GM23338 (cell line): ENCODE measurements at places on chromosomes 16 and 17. TPM values are rescaled to one million over a fixed set of nuclear protein-coding genes. Genes with fewer than 3 reads are reported as not detected.

Gene CCL4L2
- polyA plus RNA-seq = not detected in 2 replicates

Gene CD7
- 0.44 TPM in 1 of 2 replicates, not detected in the other for polyA plus RNA-seq

Gene NUP85
- polyA plus RNA-seq = 114 and 116 TPM in 2 replicates

Gene PDILT
- polyA plus RNA-seq = not detected in 2 replicates

Gene DHRS7C
- polyA plus RNA-seq = not detected in 2 replicates

Gene CDH16
- polyA plus RNA-seq = not detected in 2 replicates

- no peak for DNase-seq
Measured at GRCh38 chr16:17945080-17945601, 391.4 kb downstream of the NPIPA8 start.

DNA sequence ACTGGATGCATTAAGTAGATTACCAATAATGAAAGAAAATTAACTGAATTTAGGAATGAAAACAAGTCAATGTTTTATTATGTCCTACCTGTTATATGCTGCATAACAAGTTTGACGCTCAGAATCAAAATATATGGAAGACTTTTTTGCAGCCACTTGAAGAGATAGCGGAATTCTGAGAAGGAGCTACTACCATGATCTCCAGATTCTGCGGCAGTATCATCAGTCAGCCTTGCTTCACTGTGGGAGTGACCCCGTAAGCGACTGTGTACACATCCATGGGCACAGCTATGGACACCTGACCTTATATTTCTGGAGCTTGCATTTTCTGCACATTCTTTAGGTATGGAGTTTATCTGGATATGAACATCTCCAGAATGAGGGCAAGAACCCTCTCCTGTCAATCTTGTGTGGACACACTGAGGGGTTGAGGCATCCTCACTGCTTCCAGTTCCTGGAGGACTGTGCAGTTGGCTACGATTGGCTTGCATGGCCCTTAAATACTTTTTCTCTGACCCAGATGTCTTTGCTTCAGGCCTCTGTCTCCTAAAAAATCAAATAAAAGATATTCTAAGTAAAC lies 1.7 kb downstream of the RNFT1 start:
- DNase-seq = no peak

GRCh38 chr16:17070882-17071592 lies 399.7 kb downstream of the XYLT1 start:
- DNase-seq = peak; percentile 79

- no peak for DNase-seq
Measured at GRCh38 chr16:79795556-79795955, 195.0 kb upstream of the MAF start.

DNA sequence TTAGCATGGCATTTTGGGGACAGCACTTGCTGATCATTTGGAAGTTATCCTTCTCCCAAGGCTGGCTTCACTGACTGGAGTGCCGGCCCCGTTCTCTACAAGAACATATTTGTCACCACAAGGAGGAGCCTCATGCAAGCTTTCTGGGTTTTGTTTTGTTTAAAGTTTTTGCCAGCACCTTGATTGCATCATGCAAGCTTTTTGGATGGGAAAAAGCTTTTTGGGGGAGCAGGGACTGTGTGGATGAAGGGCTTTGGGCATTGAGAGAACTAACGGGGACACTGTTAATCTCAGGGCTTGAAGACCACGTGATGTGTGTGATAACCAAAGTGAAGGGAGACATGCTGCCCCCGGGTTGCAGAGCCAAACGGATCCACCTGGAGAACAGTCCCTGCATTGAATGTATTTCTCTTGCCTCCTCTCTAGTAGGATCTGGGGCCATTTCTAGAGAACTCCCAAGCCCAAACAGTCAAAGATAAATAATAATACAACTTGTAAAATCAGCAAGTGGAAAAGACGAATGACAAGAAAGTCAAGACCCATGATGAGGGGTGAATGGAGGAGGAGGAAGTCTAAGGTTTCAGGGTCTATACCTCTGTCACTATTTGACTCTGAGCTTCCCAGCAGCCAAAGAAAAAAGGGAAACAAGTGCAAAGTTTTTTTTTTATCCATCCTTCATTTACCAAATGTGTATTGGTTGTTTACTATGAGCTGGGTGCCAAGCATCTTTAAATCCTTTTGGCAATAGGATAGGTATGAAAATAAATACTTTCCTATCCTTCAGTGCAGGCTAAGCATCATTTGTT lies 17.2 kb downstream of the TMEM114 start:
- DNase-seq = peak; percentile 92

DNA sequence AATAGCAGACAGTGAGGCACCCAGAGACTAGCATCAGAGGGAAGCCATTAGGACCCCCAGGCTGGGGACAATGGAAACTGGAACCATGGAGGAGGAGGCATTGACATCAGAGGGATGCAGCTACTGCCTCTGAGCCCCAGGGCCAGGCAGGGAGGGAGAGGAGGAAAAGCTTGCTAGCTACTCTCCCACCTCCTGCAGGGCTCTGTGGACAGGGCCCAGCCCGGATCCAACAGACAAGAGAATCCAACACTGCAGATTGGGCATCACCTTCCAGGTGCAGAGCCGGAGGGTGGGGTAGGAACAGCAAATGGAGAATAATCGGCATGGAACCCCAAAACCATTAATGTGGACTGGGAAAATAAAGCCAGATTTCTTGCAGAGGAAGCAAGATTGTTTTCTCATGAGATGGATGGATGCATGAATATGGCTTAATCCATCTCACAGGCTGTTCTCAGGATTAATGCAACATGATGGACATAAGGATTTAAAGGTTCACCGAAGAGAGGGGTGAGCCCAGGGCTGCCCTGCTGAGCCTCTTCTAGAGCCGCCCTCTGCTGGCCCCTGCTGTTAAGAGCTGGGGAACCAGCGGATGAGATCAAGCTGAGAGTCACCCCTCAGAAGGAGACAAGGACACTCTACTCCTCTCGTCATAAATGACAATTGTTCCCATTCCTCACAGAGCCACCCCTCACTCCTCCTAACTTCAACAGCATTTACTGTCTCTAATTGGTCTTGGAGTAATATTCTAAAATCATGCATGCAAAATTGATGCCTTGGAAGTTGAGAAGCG lies 48.8 kb downstream of the DNAH3 start:
- DNase-seq = peak; percentile 64

DNA sequence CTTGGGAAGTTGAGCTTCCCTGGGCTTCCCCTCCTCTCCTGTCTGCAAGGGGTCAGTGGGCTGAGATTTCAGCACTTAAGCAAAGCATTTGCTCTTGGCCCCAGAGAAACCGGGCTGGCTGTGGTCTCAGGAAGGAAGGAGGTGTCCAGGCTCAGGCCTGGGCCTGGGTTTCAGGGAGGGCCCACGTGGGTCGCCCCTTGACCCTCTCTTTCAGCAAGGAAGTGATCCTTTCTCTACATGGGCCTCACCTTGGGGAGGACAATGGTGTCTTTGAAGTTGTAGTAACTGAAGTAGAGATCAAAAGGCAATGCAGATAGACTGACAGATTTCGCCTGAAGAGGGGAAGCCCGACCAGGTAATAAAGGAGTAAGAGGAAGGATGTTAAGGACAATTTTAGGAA lies 2.7 kb downstream of the NOD2 start:
- no peak for DNase-seq

GRCh38 chr16:11949527-11949926 lies 7.7 kb upstream of the NPIPB2 start:
- DNase-seq = peak; percentile 84

GRCh38 chr17:78714534-78714933 lies 67.5 kb downstream of the CYTH1 start:
- no peak for DNase-seq

DNA sequence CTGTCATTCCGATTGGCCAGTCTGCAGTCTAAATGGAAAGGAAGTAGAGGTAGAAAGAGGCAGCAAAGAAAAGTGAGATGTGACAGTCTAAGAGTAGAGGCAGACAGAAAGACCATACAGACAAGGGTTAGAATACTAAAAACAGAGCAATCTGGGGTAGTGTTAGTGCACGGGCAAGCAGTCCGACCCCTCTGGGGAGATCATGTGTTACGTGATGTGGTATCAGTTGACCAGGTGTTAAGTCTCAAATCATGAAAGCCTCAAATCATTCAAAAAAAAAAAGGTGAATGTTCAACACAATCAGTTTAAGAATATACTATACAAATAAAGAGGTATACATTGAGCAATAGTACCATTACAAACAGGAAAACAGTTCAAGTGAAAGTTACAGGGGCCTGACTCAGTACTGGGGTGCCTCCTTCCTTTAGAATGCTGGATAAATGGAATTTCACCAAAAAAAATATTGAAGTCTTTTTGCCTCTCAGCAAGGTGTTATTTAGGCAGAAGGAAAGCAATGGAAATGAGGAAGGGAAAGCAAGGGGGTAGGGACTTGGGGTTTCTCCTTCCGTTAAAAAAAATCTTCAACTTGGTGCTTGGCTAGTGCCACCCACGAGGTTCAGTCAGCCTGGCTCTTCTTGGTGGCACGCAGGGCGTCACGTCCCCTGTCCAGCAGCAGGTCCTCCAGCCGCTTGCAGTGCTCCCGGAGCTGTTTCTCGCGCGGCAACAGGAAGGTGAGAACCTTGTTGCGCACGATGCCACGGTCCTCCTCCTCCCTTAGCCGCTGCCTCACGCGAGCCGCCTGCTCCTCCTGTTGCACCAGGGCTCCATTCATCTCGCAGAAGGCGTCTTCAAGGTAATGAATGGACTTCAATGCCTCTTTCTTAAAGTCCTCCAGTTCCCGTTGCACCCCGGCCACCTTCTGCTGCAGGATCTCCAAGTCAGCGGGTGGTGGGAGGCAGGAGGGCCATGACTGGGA lies 616 bp downstream of the CCDC182 start:
- no peak for DNase-seq

- peak; percentile 65 for DNase-seq
Measured at GRCh38 chr17:1143573-1143972, 36.2 kb downstream of the ABR start.

- no peak for DNase-seq
Measured at GRCh38 chr16:57023541-57024249, 34.3 kb downstream of the NLRC5 start.

DNA sequence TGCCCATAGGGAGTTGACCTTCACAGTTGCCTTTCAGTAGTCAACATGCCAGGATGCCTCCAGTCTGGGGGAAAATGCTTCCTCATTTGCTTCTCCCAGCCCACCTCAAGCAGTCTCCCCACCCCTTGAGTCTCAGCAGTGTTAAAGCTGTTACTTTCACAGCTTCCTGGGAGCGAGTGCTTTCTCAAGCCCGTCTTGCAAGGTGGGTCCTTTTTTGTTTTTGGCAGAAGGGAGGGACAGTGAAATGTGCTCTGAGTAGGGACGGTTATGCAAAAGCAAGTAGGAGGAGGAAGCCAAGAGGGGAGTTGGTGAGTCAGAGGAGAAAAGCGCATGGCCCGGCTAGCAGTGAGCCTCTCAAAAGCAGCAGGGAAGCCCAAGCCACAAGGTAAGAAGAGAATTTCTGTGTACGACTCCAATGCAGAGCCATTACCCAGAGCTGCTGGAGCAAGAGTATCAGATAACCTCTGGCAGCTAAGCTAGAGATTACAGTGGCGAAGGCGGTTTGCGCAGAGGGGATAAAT lies at the start of gene CHST4:
Gene CHST4, plus strand, starts transcription at position 316 of the 521 bp plus-strand sequence. CDS start 10,252 bp downstream, outside the sequence.
- DNase-seq = peak; percentile 93
